ENCODE measurements at places on chromosomes 5 and 9.

DNA sequence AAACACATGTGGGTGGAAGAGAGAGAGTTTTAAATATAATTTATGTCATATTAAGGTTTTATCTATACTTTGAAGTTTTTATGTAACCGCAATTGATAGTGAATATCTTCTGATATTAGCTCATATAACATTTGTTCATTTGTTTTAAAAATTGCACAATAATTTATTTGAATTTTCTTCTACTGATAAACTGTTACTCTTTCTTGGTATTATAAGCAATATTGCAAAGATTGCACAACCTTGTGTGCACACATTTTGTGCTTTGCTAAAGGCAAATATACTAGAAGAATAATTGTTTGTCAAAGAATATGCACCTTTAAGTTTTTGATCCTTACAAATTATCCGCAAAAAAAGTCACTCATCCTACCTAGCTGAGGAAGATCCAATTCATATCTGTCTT is 275.7 kb downstream of the TLR4 start:
- no peak for DNase-seq

GRCh38 chr9:20580673-20581072 is 41.6 kb downstream of the MLLT3 start:
- no peak for DNase-seq

- no peak for DNase-seq
Measured at GRCh38 chr5:149175346-149176105, 34.2 kb downstream of the ABLIM3 start.

DNA sequence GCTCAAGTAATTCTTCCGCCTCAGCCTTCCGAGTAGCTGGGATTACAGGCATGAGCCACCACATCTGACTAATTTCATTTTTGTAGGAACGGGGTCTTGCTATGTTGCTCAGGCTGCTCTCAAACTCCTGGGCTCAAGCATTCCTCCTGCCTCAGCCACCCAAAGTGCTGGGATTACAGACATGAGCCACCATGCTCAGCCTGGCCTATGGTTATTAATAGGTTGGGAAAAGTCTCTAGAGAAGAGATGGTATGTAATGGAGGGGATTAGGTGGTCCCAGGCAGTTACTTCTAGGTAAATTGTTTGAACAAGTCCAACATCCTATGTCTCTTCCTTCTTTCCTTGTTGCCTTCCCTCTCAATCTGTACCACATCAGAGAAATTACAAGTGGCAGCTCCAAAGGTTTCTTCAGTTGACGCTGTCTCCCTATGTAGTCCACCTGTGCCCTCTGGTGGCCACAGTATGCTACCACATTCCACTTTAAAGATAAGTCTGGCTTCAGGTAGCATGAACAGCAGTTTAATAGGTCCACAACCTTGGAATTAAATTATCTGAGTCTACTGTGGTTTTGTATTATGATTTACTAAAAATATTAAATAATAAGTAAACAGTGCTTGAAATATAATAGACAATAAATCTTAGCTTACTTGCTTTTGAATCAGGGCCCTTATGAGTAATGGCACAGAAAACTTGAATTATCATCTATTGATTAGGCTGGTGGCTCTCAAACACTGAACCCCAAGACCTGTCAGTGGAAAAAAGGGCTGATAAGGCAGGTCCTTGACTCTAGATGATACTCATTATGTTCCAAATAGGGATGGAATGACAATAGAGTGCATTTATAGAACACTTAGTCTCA is 9.7 kb downstream of the TIGD6 start:
- DNase-seq = peak; percentile 29

- no peak for DNase-seq
Measured at GRCh38 chr9:2802494-2802921, 41.4 kb downstream of the PUM3 start.

DNA sequence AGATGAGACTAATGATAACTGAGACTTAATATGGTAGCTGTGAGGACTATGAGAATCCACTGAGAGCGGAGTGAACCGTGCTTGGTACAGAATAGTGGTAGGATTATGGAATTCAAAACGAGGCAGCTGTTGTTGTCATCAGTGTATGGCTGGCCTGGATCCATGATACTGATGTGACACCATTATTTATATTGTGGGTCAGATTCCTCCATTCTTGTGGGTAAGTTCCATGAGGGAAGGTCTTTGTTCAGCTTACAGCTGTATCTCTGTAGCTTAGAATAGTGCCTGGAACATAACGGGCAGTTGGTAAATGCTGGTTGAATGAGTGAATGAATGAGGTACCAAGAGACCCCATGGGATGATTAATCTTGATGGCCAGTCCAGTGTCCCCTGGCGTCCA is 61.8 kb downstream of the ACER2 start:
- no peak for DNase-seq

DNA sequence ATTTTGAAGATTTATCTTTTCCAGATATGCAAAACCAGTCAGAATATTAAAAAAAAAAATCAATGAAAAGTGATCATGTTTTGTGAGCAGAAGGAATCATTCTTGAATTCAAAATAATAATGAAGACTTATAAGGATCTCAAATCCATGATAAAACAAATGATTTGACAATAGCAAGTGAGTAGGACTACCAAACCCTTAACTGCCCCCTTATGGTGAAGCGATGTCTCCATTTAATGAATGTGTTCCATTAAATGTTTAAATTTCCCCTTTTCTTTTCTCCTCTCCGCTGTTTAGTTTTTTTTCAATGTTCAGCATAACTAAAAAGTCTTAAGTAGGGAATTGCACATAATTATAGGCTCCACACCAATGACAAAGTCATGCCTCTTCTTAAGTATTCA is 12.2 kb upstream of the MARCHF3 start:
- DNase-seq = no peak

DNA sequence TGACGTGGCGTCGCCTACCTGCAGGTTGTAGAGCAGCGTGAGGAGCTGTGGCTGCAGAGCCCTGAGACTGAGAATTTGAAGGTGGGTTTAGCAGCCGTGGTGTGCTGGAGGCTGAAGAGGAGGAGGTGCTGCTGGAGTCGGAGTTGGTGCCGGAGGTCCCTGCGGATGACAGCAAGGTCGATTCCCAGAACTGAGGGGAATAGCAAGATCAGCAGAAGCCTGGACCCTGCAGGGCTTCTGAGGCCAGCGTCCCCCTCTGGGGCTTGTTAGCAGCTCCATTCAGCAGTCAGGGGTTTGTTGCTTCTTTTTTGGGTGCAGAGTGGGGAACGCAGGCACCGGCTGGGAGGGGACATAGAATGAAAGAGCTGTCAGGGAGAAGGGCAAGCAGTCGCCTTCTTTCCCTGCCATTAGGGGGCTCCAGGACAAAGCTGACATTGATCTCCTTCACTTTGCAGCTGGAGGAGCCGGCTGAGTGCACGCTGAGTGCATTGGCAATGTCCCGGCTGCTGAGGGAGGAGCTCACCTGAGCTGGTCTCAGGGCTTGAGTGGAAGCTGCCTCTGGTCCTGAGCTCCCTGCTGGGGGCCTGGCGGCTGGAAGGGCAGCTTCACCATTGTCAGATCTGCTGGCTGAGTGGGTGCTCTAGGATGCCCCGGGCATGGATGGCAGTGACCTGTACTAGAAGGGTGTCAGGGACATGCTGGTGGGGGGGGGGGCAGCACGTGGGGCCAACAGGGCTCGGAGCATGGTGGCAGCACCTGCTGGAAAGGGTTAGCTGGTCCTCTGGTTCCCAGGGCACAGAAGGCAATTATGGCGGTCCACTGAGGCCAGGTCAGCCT is 20.8 kb downstream of the OBP2B start:
- DNase-seq = no peak

DNA sequence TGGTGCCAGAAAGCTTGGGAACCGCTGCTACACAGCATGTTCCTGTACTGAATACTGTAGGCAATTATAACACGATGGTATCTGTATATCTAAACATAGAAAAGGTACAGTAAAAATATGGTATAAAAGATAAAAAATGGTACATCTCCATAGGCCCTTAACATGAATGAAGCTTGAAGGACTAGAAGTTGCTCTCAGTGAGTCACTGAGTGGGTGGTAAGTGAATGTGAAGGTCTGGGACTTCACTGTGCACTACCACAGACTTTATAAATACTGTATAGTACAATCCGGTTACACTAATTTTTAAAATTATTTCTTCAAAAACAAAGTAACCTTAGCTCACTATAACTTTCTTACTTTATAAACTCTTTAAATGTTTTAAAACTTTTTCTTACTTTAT is 819.9 kb upstream of the GRAMD2B start:
- DNase-seq = no peak

DNA sequence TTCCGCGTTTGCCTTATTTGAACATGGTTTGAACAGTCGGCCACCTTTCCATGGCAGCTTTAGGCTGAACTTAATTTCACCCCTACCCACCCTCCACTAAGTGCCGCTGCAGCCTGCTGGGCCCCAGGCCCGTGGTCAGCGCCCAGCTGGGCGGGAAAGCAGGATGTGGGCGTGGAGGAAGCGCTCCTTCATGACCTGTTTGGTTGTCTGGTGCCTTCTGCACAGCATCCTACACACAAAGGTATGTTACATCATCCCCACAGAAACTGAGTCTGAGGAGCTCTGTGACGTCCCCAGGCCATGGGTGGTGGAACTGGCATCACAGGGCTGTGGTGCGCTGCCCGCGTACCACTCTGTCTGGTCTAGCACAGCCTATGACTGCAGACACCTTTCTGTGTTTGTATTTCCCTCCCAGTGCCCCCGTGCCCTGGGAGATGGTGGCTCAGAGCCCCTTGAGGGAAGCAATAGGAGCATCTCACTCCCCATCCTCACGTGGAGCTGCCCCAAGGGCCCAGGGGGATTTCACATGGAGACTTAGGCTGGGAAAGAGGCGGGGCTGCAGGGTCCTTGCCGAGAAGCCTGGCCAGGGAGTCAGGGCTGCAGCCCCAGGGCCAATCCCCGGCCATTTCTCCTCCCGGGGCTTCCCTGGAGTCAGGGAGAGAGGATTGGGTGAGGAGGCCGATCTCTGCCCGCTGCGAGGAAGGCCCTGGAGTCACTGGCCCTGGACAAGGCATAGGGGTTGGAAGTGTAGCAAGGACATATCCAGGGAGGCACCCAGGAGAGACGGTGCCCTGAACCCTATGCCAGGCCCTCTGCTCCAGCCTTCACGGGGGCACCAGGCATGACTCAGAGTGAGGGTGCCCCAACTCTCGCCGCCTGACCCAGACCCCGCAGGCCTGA is 37.5 kb upstream of the SUSD3 start:
- no peak for DNase-seq
